ENCODE measurements at places on chromosomes 7 and 10. TPM values are rescaled to one million over a fixed set of nuclear protein-coding genes. Genes with fewer than 3 reads are reported as not detected.

OR2A12 gene
- total RNA-seq, result not detected

TWIST1 gene
- total RNA-seq, result 3.2 TPM

OR13A1 gene
- 0.05 TPM for total RNA-seq

TMEM26 gene
- total RNA-seq, result not detected

C10orf53 gene
- not detected for total RNA-seq

SRI gene
- 127 TPM for total RNA-seq

IL2RA gene
- not detected for total RNA-seq

MACROH2A2 gene
- 25.3 TPM for total RNA-seq

TTYH3 gene
- 45.9 TPM for total RNA-seq

IFIT1B gene
- total RNA-seq, result not detected

VSIR gene
- 32.7 TPM for total RNA-seq

PTPRE gene
- 5.7 TPM for total RNA-seq

ITGA8 gene
- total RNA-seq, result not detected

MBLAC1 gene
- total RNA-seq, result 3.0 TPM

METTL27 gene
- 8.2 TPM for total RNA-seq

RBP4 gene
- total RNA-seq, result 5.0 TPM

AOAH gene
- 0.15 TPM for total RNA-seq

PON1 gene
- total RNA-seq, result 1.3 TPM

LUC7L2 gene
- total RNA-seq, result 44.6 TPM

ASAH2 gene
- 2.2 TPM for total RNA-seq

ANXA8L1 gene
- 127 TPM for total RNA-seq

FAM24A gene
- not detected for total RNA-seq

STEAP1 gene
- 16.1 TPM for total RNA-seq

FAM24B gene
- total RNA-seq, result 11.9 TPM

NSUN5 gene
- 60.0 TPM for total RNA-seq

GSTO2 gene
- 2.4 TPM for total RNA-seq

BEND7 gene
- total RNA-seq, result 10.6 TPM
